ENCODE measurements at places on chromosomes 12 and 14.

DNA sequence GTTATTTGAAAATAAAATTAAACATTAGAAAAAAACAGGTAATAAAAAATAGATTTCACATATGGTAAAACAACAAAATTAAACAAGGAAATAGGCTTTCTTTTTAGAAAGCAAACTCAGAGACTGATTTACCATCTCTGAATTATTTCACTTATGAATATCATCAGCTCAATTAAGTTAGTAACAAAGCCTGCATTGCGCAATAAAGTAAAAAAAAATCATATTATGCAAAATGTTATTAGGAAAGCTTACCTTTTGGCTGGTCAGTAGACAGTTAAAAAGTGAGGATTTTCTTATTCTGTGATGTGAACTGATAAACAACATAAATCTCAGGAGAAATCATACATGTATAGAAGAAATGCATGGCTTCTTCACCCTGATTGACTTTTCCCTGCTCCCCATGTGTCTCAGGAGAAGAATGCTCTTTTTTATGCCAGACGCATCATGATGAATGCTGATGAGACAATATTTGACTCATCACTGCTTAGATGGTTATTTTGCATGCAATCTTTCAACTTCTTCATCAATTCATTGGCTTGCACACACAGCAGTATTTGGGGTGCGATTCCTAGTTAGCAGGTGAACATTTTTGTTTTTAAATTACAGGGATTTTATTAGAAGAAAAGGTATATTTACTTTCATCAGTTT, 124.5 kb upstream of the USP15 start:
- DNase-seq = no peak

GRCh38 chr12:114123108-114123507, 157.0 kb upstream of the RBM19 start:
- DNase-seq = no peak

DNA sequence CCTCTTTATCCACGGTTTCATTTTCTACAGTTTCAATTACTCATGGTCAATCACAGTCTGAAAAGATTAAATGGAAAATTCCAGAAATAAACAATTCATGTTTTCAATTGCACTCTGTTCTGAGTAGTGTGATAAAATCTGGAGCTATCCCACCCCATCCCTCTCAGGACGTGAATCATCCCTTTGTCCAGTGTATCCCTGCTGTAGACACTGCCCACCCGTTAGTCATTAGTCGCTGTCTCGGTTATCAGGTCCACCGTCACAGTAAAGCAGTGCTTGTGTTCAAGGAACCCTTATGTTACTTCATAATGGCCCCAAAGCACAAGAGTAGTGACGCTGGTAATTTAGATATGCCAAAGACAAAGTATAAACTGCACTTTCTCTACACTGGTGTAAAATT, 141.0 kb upstream of the LMNTD1 start:
- DNase-seq = no peak

DNA sequence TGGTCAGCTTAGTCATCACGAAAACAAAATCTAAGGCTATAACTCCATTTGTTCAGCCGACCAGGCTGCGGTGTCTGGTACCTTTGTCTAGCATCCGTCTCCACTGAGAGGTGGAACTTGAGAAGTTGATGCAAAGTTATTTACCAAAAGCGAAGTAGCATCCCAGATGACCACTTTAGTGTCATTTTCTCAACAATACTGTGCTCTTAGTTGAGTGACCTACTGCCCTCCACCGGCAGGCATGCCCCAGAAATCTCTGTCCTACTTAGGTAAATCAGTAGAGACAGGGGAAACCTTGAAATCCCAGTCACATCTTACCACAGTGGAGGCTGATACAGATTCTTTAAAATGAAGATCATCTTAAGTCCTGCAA, 1.3 kb upstream of the ST8SIA1 start:
- no peak for DNase-seq

GRCh38 chr12:29895966-29896365, 112.2 kb upstream of the TMTC1 start:
- no peak for DNase-seq

DNA sequence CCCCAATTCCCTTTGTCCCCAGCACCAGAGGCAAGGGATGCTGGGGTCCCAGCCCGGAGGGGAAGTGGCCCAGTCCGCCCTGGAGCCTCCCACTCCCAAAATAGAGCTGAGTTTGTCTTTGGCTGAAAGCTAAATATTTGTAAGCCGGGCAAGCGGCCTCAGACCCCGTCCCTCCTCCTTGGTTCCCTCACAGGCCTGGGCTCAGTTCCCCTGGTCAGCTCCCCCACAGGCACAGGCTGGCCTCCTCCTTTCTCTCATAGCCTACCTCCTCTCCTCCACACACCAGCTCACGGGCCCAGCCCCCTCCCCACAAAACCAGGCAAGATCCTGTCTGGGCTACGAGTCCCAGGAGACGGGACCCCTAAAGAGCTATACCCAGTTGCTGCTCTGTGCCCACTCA, 1.3 kb downstream of the SP7 start:
- no peak for DNase-seq

- DNase-seq = no peak
These were observed 27.1 kb upstream of the TCL1A start for GRCh38 chr14:95741038-95741490.

DNA sequence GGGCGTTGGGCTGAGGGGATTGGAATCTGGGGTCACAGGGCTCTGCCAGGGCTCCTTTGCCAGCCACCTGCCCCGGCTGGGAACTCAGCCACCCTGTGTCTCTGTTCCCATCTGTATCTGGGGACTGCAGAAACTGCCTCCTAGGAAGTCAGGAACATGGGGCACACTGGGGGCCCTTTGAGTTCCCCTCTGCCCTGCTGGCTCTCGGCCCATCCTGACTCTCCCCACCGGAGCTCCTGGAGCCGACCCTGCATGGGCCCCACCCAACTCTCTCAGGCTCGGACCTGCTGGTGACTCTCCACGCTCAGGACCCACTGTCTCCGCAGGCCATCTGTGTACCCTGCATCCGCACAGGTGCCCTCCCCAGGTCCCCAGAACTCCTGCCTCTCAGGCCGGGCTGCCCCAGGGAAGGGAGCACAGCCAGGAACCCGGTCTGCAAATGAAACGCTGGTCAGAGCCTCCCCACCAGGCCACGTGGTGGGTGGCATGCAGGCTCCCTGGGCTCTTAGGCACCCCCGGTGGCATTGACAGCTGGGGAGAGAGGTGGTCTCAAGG, 82.8 kb downstream of the KIF26A start:
- no peak for DNase-seq

DNA sequence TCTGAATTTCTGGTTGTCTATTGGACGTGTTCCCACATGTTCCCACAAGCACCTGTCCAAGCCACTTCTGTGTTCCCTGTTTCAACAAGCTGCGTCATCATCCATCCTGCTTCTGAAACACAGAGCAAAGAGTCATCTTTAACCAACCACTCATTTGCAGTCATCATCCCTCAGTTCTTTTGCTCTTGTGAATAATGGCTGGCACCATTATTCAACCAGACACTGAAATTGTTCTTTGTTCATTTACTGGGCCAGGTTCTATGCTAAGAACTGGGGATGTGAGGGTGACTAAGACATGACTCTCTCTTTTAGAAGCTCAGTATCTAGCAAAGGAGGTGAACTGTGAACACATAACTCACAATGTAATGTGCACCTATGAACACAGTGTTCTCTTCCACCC, 40.7 kb upstream of the ANO4 start:
- no peak for DNase-seq

GRCh38 chr14:26444822-26445221, 153.0 kb downstream of the NOVA1 start:
- DNase-seq = no peak

DNA sequence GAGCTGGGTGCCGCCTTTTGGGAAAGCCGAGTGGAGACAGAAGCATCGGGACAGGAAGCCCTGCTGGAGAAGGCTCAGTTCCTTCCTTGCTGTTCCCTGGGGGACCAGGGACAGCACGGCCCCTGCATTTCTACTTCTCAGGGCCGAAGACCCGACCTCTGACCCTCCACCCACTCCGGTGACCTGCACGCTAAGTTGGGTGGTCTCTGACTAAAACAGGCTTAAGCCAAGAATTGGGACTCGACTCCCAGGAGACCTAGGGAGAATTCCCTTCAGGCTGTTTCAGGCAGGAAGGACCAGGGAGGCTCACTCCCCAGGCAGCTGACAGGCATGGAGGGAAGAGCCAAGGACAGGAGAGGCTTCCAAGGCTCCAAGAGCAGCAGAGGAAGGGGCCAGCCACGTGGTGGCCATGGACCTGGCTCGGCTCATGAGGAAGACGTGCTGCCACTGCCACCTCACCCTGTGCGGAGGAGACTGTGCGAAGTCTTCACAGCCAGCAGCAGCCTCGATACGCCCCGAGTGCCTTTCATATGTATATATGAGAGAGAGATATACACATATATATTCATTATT, 43.9 kb downstream of the DCAF4 start:
- no peak for DNase-seq

DNA sequence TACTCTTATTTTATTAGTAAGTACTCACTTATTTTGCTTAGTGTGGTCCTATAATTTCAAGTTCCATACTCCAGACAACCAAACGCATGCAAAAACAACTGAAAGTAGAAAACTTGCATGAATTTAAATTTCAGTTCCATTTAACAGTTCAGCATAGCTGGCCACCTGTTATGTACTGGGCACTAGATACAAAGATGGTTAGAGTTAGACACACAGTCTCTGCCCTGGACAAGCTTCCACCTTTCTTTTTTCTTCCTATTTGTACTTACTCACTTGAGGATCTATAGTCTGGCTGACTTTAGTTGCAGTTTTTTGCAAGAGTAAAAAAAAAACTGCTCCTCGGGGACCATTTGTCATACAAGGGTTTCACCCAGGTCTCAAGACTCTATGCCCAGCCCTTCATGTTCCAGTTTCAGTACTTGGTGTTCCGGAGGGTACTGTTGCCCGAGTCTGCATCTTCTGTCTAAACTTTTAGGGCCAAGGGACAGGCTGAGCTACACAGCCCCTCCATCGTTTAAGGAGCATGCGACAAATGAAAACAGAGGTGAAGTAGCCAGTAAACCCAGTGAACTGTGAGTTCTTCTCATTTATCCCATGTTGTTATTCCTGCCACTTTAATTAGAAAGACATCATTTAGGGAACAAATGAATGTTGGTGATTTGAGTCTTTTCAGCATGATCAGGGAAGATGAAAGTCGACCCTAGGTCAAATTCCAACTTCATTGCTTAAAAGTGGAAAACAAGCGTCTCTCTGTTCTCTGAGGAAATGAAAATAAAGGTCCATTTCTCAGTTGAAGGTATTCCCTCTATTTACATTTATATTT, 22.3 kb downstream of the RPGRIP1 start:
- DNase-seq = no peak

DNA sequence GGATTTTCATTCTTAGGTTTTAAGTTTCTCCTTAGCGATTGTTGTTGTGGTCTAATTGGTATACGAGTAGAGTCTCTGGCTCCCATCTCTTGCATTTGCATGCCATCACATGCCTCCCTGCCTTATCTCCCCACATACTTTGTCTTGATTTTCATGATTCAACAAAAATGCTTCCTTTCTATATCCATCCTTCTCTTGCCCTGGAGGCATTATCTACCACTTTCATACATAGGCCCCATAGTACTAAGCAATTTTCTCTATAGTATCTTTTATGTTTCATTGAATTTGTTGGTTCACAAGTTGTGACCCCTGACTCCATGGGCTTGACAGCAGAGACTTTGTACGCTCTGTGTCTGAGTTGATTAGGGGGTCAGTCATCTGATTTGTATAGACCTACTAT, 226.1 kb downstream of the ACSS3 start:
- no peak for DNase-seq

- DNase-seq = no peak
These were observed 8.7 kb upstream of the TCL1A start for GRCh38 chr14:95722525-95723190.

GRCh38 chr12:96261557-96261956, 67.4 kb downstream of the ELK3 start:
- DNase-seq = no peak

- DNase-seq = no peak
These were observed 12.5 kb upstream of the CLEC4E start for GRCh38 chr12:8553088-8553627.

GRCh38 chr14:31300296-31300695, 92.7 kb upstream of the HECTD1 start:
- DNase-seq = no peak

DNA sequence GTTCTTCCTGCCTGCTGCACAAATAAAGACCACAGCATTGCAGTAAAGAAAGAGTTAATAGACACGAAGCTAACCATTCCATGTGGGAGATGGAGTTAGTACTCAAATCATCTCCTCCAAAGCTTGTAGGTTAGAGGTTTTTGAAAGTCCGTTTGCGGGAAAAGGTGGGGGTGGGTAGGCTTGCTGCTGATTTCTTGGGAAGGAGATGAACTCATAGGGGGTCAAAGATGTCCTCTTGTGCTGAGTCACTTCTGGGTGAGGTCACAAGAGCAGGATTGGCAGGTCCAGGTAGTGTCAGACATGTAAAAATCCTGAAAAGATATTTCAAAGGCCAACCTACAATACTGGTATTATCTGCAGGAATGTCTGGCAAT, 66.4 kb downstream of the PTHLH start:
- DNase-seq = no peak

- DNase-seq = peak; percentile 54
These were observed 4.6 kb downstream of the MTRFR start for GRCh38 chr12:123237646-123238329.

Measured in HS-27A (cell line).